ENCODE measurements at places on chromosomes 3 and 15. TPM values are rescaled to one million over a fixed set of nuclear protein-coding genes. Genes with fewer than 3 reads are reported as not detected.

Gene PLCL2
- 3.3 TPM for total RNA-seq

Gene LRRIQ4
- not detected for total RNA-seq

Gene IL17RB
- total RNA-seq, result not detected

Gene CNTN6
- not detected for total RNA-seq

DNA sequence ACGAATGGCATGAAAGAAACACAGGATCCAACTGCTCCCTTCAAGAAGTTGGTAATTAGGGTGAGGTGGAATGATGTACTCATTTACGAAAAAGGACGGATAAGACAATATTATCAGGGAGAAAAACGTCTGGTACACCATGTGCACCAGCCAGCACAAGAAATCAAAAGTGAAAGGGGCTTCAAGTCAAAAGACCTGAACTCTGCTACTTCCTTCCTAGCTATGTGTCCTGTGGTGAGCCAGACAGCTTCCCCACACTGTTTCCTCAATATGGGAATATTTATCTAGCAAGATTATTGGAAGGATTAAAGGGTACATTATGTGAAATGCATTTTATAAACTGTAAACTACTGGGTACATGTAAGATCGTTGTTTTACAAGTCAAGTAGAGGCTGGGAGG is 33.9 kb downstream of the RAB27A start:
- DNase-seq, result no peak

- no peak for DNase-seq
Observed at GRCh38 chr15:36722555-36722954, 143.1 kb downstream of the CDIN1 start.

- peak; percentile 89 for DNase-seq
Observed at GRCh38 chr3:138921316-138922292, 25.3 kb downstream of the FOXL2 start.

DNA sequence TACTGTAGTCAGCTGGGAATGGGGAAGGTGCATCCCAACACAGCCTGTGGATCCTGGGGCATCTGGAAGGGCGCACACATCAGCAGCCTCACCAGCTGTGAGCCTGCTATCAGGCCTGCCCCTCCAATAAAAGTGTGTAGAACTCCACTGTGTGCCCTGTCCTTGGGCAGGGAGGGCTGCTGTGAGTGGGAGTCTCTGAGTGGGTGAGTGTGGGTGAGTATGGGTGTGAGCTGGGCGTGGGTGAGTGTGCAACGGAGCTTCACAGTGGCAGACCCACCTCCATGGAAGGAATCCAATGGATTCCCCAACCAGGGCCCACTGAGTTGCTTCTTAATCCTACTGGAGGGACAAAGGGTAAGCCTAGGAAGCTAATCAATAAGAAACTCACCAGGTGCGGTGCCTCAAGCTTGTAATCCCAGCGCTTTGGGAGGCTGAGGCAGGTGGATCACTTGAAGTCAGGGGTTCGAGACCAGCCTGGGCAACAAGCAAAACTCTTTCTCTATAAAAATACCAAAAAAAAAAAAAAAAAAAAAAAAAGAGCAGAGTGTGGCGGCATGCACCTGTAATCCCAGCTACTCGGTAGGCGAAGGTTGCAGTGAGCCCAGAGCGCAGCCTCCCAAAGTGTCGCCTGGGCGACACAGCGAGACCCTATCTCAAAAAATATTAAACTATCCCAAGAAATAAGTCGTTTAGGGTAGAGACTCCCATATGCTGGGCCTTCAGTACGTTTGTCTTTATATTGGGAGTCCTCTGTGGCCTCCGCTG is 555 bp upstream of the RCCD1 start:
- DNase-seq, result no peak

DNA sequence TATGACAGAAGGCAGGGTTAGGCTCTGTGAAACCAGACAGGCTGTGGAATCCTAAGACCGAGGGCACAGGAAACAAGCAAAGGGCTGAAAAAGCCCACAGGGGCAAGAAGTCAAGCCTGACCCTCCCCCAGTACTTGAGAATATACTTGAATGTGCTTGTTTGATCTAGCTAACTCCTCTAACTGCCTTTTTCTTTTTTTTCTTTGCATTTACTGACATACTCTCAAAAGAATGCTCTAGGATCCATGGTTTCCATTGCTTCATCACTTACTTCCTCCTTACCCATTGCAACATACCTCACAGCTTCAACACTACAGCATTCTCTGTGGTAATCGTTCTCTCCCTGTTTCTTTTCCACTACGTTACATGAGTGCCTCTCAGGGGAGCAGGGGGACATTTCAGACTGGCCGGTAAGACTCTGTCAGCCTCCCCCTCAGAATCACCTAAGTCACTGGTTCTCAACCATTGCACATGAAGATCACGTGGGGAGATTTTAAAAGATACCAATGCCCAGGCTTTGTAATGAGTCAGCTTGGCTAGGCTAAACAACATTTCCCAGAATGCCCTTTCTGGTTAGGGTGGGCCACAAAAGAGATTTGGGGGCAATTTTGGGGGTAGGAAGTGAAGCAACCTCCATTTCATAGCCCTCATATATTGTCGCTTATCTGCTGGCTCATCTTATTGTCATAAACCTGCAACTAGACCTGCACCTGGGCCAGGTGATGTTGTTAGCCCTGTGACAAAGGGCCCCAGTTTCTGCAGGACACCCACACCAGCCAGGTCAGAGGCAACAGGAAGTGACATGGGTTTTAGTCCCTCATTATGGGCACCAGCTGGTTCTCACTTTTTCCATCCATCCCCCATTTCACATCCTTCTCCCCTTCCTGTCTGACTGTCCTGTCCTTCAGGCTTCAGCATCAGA is 24.6 kb upstream of the RSL24D1 start:
- DNase-seq, result peak; percentile 47

- no peak for DNase-seq
Observed at GRCh38 chr15:98514034-98514622, 134.2 kb upstream of the IGF1R start.
